ENCODE measurements at places on chromosomes 16 and 17.
A peak's percentile ranks its signal among the peaks of the same experiment; 100 is the strongest.

- DNase-seq, result no peak
These were observed 515.3 kb downstream of the GRIN2A start for GRCh38 chr16:9666834-9667480.

DNA sequence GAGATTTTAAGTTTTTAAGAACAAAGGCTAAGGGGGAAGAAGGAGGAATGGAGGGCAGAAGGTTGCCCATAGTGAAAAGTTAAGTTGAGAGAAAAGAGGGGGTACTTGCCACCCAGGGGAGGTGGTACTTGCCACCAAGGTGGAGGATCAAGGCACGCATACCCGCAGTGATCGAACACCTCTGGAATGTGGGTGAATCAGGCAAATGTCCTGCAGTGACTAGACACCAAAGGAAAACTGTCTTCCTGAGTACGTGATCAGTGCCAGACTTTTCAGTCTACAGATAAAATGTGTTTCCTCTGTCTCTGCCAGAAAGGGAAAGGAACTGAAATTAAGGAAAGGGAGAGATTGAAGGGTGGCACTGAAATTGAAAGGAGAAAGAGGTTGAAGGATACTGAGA lies 2285.3 kb downstream of the TP53TG3F start:
- DNase-seq, result no peak

GRCh38 chr17:40303009-40303657 lies 5.8 kb upstream of the RARA start:
- no peak for DNase-seq

GRCh38 chr16:87161822-87162676 lies 155.1 kb downstream of the C16orf95 start:
- peak; percentile 15 for DNase-seq

- no peak for DNase-seq
These were observed 404.8 kb downstream of the CDH13 start for GRCh38 chr16:83031524-83031923.

GRCh38 chr17:68356949-68357455 lies 65.7 kb downstream of the ARSG start:
- no peak for DNase-seq

DNA sequence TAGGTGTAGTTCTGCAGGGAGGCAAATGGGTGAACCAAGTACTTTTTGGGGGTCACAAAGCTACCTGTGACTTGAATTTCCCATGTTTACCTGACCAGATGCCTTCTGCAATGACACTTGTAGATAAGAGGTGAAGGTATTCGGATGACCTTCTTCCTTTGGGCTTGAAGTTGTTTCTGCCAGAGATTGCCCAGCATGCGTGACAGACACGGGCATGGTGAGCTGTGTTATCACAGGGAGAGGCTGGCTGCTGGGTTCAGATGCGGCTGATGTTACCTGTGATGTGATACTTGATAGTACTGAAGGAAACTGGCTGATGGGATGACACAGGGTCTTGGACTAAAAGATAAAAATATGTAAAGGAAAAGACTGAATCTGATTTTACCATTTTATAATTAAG lies 14.1 kb downstream of the PKD1L3 start:
- no peak for DNase-seq

DNA sequence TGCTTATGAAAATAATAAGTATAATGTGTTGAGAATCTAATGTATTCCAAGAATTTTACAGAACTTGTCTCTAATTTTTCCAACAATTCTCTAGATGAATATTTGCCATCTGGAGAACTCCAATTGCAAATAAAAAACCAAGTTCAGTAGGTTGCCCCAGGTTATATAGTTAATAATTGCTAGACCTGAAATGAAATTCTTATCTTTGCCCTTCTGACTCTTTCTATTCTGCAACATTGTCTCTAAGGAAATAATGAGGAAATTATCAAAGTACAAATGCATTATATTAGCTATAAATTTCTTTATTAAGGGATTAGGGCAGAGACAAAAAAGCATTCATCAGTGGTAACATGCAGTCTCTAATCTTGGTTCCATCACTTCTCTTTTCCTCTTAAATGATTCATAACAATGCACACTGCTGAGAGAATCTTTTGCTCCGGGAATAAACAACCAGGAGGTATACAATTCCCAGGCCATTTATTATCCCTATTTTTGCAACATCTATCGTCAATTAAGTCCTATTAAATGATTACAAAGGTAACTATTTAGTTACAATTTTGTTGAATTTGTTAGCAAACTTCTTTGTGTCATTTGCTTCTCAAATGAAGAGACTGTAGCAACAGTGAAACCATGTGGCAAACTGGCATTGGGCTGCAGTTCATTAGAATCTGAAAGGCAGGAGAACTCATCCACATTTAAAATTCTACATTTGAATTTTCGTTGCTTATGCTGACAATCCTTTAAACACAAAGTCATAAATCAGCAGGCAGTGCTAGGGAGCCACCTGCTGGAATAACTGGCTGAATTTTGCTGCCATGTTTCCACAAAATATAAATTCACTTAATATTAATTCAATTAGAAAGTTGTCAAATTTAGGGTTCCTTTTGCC lies 349.6 kb downstream of the KIF2B start:
- no peak for DNase-seq

GRCh38 chr16:4882633-4883285 lies 35.5 kb downstream of the UBN1 start:
- DNase-seq, result no peak

Measured in T-helper 1 cell (primary cell).